ENCODE measurements at places on chromosomes 4 and X. TPM values are rescaled to one million over a fixed set of nuclear protein-coding genes. Genes with fewer than 3 reads are reported as not detected.

DNA sequence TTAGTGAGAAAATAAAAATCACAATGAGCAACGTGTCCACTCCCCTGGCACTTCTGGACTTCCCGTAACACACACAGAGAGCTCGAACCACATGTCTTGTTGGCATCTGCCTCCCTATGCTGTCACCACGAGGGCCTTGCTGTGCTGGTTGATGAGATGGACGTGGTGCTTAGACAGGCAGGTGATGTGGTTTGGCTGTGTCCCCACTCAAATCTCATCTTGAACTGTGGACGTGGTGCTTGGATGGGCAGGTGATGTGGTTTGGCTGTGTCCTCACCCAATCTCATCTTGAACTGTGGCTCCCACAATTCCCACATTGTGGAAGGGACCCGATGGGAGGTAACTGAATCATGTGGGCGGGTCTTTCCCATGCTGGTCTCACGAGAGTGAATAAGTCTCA, 40.0 kb downstream of the FGFRL1 start:
- DNase-seq: no peak

DNA sequence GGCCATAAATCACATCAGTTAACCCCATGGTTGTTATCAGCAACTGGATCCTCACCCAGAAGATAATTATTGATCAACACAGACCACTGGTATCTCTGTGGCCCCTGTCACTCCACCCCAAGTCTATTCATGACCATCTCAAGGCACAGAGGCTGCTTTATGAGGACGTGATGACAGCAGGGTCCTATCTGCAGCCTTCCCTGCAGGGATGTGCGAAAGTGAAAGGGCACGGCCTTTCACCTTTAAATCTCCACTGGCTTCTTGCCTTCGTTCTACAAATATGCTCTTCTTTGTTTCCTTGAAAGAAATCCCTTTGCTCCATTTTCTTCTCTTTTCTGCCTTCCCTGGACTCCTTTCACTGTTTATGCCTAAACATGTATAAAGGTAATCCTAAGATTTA, 170.6 kb upstream of the EDNRA start:
- DNase-seq: no peak

GRCh38 chr4:106892786-106893185, 143.3 kb downstream of the DKK2 start:
- DNase-seq: no peak

DNA sequence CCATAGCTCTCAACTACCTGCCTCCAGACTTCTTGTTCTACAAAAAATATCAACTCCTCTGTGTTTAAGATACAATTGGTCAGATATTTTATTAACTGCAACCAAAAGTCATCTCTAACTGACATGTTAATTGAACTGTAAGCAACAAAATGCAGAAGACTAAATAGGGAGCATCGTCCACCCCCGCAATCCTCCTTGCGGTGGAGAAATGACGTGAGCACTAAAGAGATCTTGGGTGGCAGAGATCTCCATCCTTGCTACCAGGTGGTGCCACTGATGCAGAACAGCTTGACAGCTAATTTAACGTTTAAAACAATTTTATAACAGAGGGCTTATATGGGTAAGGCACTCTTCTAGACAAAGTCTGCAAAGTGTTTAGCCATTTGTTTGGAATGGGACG, 164.4 kb upstream of the FTHL17 start:
- DNase-seq: no peak

FGD1 gene
- 1.8 TPM for total RNA-seq

DNA sequence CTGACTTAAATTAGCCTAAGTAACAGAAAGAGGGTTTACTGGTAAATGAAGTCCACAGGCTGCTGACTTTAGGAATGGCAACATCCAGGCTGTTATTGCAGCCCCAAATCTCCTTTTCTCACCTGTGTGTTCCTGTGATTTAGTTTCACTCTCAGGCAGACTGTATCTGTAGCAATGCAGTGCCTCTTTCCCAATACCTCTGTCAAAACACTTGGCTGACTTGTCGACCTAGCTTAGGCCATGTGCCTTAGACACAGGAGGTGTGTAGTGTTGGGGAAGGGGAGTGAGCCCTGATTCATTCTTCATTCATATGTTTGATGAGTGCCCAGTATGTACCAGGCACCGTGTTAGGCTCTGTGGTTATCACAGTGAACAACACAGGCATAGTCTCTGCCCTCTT, 46.9 kb downstream of the JADE3 start:
- DNase-seq: no peak

- no peak for DNase-seq
These were observed 34.1 kb downstream of the ANXA3 start for GRCh38 chr4:78585633-78586032.

CFAP99 gene
- total RNA-seq: 0.92 TPM

DNA sequence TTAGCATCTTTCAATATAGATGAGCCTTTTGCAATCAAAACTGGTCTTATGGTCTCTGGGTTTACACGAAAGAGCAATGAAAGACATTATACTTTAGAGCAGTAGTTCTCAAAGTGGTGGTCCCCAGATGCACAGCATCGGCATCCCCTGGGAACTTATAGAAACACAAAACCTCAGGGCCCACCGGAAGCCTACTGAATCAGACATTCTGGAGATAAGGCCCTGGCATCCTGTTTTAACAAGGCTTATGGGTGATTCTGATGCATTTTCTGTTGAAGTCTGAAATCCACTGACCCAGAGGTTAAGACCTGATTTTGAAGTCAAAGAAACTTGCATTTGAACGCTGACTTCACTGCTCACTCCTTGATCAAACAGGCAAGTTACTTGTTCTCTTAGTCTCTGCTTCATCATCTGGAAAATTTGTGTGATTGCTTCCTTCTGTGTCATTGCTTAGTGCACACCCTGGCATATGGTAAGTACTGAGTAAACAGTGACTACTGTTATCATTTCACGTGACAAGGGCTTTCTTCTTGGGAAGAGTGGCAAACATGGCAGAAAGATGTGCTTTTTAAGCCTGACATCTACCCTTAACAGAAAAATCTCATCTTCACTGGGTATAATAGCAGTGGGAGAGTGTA, 14.5 kb downstream of the CHRNA9 start:
- DNase-seq: peak; percentile 54

- no peak for DNase-seq
These were observed 29.0 kb upstream of the PSAPL1 start for GRCh38 chr4:7463566-7464258.

GRCh38 chr4:53005149-53005546, 143.0 kb downstream of the RASL11B start:
- peak; percentile 30 for DNase-seq

DNA sequence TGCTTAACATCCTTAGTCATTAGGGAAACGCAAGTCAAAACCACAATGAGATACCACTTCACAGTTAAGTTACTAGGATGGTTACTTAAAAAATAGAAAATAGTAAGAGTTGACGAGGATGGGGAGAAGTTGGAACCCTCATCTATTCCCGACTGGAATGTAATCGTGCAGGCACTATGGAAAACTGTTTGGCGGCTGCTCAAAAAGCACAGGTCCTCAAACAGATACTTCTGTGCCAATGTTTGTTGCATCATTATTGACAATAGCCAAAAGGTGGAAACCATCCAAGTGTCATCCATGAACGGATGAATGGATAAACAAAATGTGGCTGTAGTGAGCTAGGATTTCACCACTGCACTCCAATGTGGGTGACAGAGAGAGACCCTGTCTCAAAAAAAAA, 11.7 kb downstream of the CTAG1B start:
- DNase-seq: no peak

DNA sequence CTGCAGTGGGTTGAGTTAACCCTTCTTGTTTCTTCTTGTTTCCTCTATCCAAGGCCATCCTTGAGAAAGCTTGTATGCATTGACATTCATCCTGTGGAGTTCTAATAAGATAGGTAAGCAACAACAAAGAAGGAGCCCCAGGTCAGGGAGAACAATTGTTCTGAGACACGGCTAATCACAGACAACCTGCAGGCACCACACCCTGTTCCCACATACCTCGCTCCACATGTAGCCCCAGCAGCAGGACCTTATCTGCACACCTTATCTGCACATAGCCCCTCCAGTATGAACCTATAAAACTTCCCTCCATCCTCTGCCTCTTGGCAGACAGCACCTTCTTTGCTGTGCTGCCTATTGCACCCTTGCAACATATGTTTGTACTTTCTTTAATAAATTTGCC, 129.1 kb downstream of the MSL3 start:
- DNase-seq: no peak

- peak; percentile 67 for DNase-seq
These were observed 302.9 kb upstream of the GATB start for GRCh38 chr4:152063621-152064240.

DNA sequence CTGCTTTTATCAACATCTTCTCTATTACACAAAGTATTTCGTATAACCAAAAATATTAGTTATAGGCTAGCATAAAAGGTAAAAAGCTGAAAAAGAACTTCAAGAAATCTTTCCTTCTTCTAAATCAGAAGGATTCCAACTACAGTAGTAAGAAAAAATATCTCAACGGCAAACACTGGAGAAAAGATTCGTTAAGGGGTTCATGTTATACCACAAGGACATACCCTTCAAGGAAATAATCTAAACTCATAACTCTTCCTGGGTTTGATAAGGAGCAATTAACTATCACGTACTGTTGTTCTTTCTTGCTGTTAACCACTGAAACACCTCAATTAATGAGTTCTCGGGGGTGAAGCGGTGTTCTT, 1.5 kb downstream of the SMIM14 start:
- no peak for DNase-seq

- peak; percentile 10 for DNase-seq
These were observed 82.4 kb upstream of the TFDP3 start for GRCh38 chrX:133300591-133300990.

- DNase-seq: no peak
These were observed 6.2 kb upstream of the AFF1 start for GRCh38 chr4:86928400-86929255.

DNA sequence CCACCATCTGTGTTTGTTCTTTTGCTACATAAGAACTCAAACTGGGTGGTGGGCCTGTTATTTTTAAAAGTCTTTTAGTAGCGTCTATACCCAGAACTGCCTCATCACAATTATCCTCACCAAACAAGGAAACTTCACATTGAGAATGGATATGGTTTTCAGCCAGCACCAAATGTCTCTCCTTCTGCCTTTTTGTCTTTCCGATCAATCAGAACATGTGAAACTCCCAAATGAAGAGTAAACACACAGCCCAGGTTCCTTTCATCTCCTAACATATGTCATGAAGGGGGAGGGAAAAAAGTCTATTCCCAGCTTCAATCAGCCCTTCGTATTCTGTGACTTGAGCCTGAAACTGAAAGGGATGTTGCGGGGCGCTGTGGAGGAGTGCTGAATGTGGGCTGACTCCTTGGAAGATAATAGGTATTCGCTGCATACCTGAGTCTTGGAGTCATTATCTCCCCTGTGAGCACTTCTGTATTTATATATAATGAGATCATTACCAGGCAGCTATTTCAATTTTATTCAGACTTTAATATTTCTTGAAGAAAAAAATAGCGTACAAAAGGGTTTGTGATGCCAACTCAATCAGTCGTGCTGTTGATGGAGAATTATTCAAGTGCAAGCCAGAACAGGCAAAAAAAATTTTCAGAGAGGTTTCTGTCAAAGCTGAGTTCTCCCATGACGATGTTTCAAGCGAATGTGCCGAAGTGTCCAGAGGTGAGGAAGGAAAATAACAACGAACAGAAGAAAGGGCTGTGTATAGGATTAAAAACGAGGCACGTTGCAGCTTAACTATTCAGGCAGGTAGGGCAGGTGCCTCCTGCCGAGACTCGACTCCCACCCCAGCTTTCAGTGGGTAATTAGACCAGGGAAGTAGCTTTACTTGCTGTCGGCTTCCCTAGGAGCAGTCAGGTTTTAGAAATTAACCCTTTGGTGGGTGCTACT, 163.9 kb upstream of the NOCT start:
- no peak for DNase-seq

NHS gene
- total RNA-seq: 5.7 TPM

DNA sequence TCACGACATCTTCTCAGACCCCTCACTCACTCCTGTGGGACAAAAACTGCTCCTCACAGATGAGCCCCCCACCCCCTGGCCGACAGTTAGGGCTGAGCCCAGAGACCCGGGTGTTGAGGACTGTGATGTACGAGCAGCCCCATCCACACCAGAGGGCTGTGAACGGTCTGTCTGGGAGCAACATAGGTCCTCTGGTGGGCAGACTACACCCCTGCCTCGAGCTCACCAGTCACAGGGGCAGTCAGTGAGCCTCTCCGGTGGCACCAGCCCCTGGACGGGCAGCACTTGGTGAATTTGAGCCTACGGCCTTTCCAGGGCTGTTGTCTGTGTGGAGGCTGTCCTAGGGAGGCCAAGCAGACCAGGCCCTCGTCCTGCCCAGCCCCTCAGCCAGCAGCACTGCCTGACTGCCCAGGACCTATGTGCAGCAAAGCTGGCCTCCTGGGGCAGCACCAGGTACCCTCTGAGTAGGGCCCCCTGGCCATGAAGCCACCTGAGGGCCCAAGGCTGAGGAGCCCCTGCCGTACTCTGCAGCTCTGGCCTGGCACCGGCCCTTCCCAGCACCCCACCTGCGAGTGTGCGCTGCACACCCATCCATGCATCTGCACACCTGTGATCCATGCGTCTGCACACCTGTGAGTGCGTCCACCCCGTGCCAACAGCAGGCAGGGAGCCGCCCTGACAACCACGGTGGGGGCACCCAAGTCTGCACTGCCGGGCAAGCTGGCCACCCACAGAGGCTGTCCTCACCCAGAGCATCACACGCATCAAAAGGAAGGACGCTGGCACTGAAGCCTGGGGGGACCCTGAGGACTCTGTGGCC, 111.6 kb upstream of the NKX1-1 start:
- DNase-seq: no peak

NDUFA1 gene
- total RNA-seq: 72.1 TPM

DNA sequence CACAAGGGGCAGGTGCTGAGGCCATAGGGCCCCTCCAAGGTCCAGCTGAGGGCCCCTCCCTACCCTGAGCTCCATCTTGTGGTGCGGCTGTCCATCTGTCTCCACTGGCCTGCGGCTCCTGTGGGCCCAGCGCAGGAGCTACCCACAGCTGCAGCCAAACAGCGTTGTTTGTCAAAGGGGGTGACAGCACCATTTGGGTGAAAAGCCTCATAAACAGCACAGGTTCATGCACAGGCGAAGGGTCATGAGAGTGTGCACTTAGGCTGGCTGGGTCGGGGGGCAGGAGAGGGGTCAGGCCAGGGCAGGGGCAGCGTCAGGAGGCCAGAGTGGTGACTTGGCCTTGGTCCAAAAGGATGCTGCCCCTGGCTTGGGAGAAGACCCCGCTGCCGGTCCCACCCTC, 32.3 kb downstream of the BLOC1S4 start:
- DNase-seq: no peak

GRCh38 chrX:39755143-39756032, 342.4 kb downstream of the BCOR start:
- peak; percentile 78 for DNase-seq

Data from stomach (tissue), 19 donors.